ENCODE measurements at places on chromosomes 13 and 19. TPM values are rescaled to one million over a fixed set of nuclear protein-coding genes. Genes with fewer than 3 reads are reported as not detected.

GRCh38 chr19:49347835-49348234 lies 12.6 kb downstream of the CD37 start:
- no peak overlapping the region for H3K27ac ChIP-seq
- peak; percentile 58 for DNase-seq
- H3K4me3 ChIP-seq: no peak overlapping the region

- no peaks in the 10 kb centered on the region for H3K27me3 ChIP-seq
- no peaks in the 10 kb centered on the region for H3K36me3 ChIP-seq
- peak; percentile 26 for DNase-seq
- peaks cover 17% of the 10 kb centered on the region for H3K4me1 ChIP-seq
Measured at GRCh38 chr13:112740502-112741131, 50.8 kb downstream of the ATP11A start.

GRCh38 chr13:44365008-44365407 lies 8.6 kb upstream of the SERP2 start:
- H3K36me3 ChIP-seq: peaks cover 6% of the 10 kb centered on the region
- DNase-seq: no peak
- no peak overlapping the region for H3K4me3 ChIP-seq
- H3K27ac ChIP-seq: no peak overlapping the region
- H3K27me3 ChIP-seq: no peaks in the 10 kb centered on the region

Gene ZNF613
- 7.7 TPM for total RNA-seq

DNA sequence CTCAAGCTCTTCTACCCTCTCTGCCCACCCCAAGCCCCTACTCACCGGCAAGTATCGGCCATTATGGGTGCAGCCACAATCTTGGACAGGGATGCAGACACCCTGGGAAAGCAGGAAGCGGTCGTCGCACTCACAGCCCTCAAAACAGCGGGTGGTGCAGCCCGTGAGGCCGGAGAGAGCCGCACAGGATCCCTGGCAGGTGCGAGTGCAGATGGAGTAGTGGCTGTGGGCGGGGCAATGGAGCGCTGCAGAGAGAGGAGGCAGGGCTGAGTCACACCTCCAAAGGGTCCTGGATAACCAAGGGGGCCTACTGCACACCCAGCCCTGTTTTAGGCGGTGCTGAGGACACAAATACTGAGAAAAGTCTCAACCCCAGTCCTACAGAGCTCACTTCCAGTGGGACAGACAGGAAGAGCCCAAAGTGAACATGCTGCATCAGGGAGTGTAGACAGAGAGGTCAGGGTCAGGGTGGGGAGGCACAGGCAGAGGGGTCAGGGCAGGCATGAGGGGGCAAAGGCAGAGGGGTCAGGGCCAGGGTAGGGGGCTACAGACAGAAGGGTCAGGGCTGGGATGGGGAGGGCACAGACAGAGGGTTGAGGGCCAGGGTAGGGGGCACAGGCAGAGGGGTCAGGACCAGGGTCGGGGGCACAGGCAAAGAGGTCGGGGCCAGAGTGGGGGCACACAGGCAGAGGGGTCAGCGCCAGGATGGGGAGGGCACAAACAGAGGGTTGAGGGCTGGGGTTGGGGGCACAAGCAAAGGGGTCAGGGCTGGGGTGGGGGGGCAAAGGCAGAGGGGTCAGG lies 24.2 kb upstream of the FBL start:
- no peaks in the 10 kb centered on the region for H3K4me1 ChIP-seq
- no peak overlapping the region for H3K27ac ChIP-seq
- H3K36me3 ChIP-seq: no peaks in the 10 kb centered on the region
- DNase-seq: no peak
- H3K4me3 ChIP-seq: no peak overlapping the region

Gene F2RL3
- total RNA-seq: not detected

- H3K27me3 ChIP-seq: no peaks in the 10 kb centered on the region
- peak; percentile 27 for DNase-seq
- H3K36me3 ChIP-seq: peaks cover 75% of the 10 kb centered on the region
- H3K4me1 ChIP-seq: no peaks in the 10 kb centered on the region
- no peak overlapping the region for H3K4me3 ChIP-seq
Measured at GRCh38 chr19:7450243-7451223, 38.3 kb downstream of the PEX11G start.

DNA sequence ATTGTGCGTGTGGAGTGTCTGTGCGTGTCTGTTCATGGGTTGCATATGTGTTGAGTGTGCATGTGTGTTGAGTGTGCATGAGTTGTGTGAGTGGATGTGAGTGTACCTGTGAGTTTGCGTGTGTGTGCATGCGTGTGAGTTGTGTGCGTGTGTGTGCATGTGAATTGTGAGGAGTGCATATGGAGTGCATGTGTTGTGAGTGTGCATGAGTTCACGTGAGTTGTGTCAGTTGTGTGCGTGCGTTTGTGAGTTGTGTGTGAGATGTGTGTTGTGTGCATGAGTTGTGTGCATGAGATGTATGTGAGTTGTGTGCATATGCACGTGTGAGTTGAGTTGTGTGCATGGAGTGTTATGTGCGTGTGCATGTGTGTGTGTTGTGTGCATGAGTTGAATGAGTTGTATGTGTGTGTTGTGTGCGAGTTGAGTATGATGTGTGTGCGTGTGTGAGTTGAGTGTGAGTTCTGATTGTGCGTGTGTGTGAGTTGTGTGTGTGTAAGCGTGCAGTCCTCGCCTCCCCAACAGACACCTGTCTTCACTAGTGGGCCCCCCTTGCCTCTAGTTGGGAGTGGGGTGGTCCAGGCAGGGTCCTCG lies 29.3 kb downstream of the TFDP1 start:
- no peak overlapping the region for H3K27ac ChIP-seq
- H3K36me3 ChIP-seq: peaks cover 25% of the 10 kb centered on the region
- H3K4me3 ChIP-seq: no peak overlapping the region
- DNase-seq: no peak

DNA sequence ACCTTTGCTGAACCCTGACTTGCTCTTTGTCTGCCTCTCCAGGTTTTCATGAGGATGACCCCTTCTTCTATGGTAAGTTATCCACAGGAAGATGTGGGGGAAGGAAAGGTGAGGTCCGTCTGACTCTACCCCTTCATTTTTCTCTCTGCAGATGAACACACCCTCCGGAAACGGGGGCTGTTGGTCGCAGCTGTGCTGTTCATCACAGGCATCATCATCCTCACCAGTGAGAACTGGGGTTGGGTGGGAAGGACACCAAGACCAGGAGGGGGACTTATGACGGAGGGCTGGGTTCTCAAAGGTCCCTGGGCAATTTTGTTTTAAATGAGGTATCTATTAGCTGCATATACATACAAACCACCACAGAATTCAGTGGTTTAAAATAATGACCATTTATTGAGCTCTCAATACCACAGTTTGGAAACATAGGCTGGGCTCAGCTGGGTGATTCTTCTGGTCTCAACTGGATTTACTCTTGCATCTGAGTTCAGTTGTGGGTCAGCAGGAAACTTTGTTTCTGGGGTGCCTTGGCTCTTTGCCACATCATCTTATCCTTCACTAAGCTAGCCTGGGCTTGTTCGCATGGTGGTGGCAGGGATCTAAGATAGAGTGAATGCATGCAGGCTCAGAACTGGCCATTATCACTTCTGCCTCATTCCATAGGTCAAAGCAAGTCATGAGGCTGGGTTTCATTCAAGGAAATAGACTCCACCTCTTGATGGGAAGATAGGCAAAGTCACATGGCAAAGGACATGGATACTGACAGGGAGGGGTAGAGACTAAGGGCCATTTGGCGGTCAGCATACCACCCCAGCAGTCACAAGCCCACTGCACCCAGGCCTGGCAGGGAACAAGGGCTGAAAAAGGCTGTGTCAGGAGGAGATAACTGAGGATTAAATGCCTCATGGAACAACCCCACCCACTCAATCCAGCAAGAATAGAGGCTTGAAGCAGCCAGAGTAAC lies 11.8 kb downstream of the FXYD5 start:
- H3K4me1 ChIP-seq: peaks cover 24% of the 10 kb centered on the region
- no peak overlapping the region for H3K27ac ChIP-seq
- no peaks in the 10 kb centered on the region for H3K27me3 ChIP-seq
- H3K36me3 ChIP-seq: peaks cover 37% of the 10 kb centered on the region

Gene SPHK2
- 16.3 TPM for total RNA-seq

- no peaks in the 10 kb centered on the region for H3K4me1 ChIP-seq
- no peaks in the 10 kb centered on the region for H3K27me3 ChIP-seq
- no peak for DNase-seq
- H3K4me3 ChIP-seq: no peak overlapping the region
- H3K36me3 ChIP-seq: no peaks in the 10 kb centered on the region
Measured at GRCh38 chr13:67977066-67977465, 746.9 kb upstream of the PCDH9 start.

Gene TEX29
- not detected for total RNA-seq

GRCh38 chr13:109722068-109722467 lies 64.3 kb downstream of the IRS2 start:
- H3K27ac ChIP-seq: no peak overlapping the region
- H3K36me3 ChIP-seq: no peaks in the 10 kb centered on the region
- H3K27me3 ChIP-seq: no peaks in the 10 kb centered on the region
- H3K4me3 ChIP-seq: no peak overlapping the region

GRCh38 chr19:38375748-38376147 lies 1.4 kb downstream of the PSMD8 start:
- peak overlapping the region; percentile 98 for H3K27ac ChIP-seq
- peaks cover 19% of the 10 kb centered on the region for H3K4me1 ChIP-seq
- H3K27me3 ChIP-seq: no peaks in the 10 kb centered on the region
- H3K4me3 ChIP-seq: peak overlapping the region; percentile 84
- no peak for DNase-seq

GRCh38 chr19:47005164-47005641 lies 14.4 kb upstream of the NPAS1 start:
- H3K27ac ChIP-seq: no peak overlapping the region
- peaks cover 29% of the 10 kb centered on the region for H3K36me3 ChIP-seq
- no peaks in the 10 kb centered on the region for H3K4me1 ChIP-seq
- no peak for DNase-seq

DNA sequence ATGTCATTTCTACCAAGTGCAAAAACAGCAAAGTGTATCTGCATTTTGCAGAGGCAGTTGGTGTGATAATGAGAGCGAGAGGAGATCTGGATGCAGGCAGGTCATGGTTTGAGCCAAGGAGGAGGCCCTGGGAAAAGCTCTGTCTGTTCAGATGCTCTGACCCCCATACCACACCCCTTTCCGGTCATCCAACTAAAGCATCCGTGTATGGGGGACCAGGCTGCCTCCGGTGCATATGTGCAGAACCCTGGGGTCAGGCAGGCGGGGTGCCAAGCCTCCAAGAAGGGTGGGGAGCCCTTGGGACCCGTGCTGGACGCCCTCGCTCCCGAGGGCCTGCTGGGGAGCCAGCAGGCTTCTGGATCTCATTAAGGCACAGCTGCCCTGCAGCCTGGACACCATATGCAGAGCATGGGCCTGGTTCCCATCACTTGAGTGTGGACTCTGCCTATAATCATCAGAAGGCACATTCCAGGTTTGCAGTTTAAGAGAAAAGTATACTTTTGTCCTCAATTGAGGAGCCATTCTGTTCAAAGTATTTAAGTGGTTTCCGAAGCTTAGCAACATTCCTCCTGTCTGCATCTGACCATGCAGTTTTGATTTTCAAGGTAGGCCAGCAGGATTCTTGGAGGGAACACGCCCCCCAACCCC lies 56.1 kb downstream of the ALOX5AP start:
- H3K27me3 ChIP-seq: no peaks in the 10 kb centered on the region
- no peak overlapping the region for H3K27ac ChIP-seq
- peaks cover 18% of the 10 kb centered on the region for H3K4me1 ChIP-seq
- no peak overlapping the region for H3K4me3 ChIP-seq
- no peak for DNase-seq
- no peaks in the 10 kb centered on the region for H3K36me3 ChIP-seq

DNA sequence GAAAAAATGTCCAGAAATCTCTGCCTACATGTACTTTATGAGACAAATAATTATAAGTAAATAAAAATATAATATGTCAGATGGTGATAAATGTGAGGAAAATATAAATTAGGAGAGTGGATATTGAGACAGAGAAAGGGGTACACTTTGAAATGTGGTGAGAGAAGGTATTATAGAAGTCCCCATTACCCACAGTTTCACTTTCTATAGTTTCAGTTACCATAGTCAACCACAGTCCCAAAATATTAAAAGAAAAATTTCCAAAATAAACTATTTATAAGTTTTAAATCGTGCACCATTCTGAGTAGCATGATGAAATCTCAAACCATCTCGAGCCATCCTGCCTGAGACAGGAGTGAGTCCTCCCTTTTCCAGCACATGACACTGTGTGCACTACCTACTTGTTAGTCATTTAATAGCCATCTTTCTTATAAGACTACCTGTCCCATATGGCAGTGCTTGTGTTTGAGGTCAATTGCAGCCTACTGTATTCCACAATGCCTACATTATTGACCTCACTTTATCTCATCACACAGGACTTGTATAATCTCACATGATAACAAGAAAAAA lies 653.7 kb downstream of the DACH1 start:
- no peak for DNase-seq
- H3K36me3 ChIP-seq: no peaks in the 10 kb centered on the region
- peaks cover 72% of the 10 kb centered on the region for H3K27me3 ChIP-seq
- H3K4me3 ChIP-seq: no peak overlapping the region
- H3K4me1 ChIP-seq: no peaks in the 10 kb centered on the region

Gene CASP14
- total RNA-seq: not detected

Gene SMAD9
- 0.98 TPM for total RNA-seq

GRCh38 chr13:81872581-81872980 lies 1531.7 kb upstream of the SPRY2 start:
- DNase-seq: peak; percentile 49
- no peaks in the 10 kb centered on the region for H3K36me3 ChIP-seq
- no peaks in the 10 kb centered on the region for H3K4me1 ChIP-seq
- no peak overlapping the region for H3K4me3 ChIP-seq

- DNase-seq: no peak
- H3K4me1 ChIP-seq: no peaks in the 10 kb centered on the region
- H3K36me3 ChIP-seq: no peaks in the 10 kb centered on the region
Measured at GRCh38 chr13:111411151-111411858, 90.9 kb downstream of the TEX29 start.

Gene LSM4
- total RNA-seq: 172 TPM

GRCh38 chr19:6705931-6706632 lies 14.4 kb downstream of the C3 start:
- H3K36me3 ChIP-seq: peaks cover 100% of the 10 kb centered on the region
- no peak overlapping the region for H3K4me3 ChIP-seq
- peaks cover 18% of the 10 kb centered on the region for H3K4me1 ChIP-seq
- no peak for DNase-seq
- peak overlapping the region; percentile 57 for H3K27ac ChIP-seq

- DNase-seq: no peak
- no peak overlapping the region for H3K4me3 ChIP-seq
- peaks cover 4% of the 10 kb centered on the region for H3K4me1 ChIP-seq
- H3K27me3 ChIP-seq: peaks cover 41% of the 10 kb centered on the region
Measured at GRCh38 chr19:47854459-47854858, 4.6 kb upstream of the TPRX2 start.

GRCh38 chr19:46979126-46980105 lies 40.2 kb upstream of the NPAS1 start:
- H3K27me3 ChIP-seq: no peaks in the 10 kb centered on the region
- H3K4me3 ChIP-seq: no peak overlapping the region
- DNase-seq: no peak
- peaks cover 40% of the 10 kb centered on the region for H3K36me3 ChIP-seq
- peaks cover 34% of the 10 kb centered on the region for H3K4me1 ChIP-seq
- no peak overlapping the region for H3K27ac ChIP-seq

Gene POGLUT2
- total RNA-seq: 9.0 TPM
